ENCODE measurements at places on chromosomes 16 and 17.

DNA sequence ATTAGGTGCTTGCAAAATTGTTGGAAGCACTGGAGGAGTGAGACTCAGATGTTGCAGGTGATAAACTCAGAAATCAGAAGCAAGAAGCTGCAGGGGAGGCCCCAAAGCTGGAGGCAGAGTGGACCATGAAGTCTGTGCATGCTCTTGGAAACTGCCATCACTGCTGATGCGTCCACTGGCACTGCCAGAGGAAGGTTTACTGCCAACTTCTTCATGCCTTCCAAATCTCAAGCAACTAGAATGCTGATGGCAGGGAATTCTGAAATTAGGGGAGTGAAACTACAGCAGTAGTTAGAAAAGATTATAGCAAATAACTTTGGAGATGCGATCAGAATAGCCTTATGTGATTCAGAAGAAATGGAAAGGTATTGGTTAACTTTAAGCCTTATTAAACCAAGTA lies 277.1 kb upstream of the SDK2 start:
- no peak for DNase-seq

DNA sequence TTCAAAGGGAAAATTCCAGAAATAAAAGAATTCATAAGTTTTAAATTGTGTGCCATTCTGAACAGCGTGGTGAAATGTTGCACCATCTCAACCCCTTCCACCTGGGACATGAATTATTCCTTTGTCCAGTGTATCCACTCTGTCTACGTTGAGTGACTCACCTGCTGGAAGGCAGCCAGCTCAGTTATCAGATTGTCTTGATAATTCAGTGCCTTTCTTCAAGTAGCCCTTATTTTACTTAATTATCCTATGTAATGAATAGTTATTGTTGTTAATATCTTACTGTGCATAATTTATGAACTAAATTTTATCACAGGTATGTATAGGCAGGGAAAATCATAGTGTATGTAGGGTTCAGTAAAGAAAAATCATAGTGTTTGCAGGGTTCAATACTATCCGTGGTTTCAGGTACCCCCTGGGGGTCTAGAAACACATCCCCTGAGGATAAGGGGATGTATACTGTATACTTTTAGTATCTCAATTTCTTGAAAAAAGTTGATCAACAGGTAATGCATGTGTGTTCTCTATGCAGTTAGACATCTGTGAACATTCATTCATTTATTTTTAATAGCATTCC lies 7.7 kb upstream of the PCTP start:
- DNase-seq = no peak

- DNase-seq = no peak
Measured at GRCh38 chr16:88936556-88937205, 40.3 kb downstream of the CBFA2T3 start.

GRCh38 chr16:67349172-67349571 lies 22.6 kb downstream of the LRRC36 start:
- no peak for DNase-seq

DNA sequence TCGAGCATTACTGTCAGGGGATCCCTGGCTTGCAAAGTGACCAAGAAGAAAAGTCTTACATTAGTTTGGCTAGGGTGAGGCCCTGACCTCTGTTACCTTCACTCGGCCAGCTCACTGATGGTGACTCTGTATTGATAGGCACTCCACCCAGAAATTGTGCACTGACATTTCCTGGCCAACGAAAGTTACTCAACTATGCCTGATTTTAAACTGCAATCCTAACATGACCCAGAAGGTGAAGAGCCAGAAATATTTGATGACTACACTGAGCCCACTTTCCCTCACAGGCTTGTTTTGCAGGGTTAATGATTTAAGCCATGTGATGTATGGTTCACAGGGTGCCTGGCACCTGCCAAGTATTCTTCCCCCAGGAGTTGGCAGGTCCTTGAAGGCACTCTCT lies 208.2 kb upstream of the MAF start:
- no peak for DNase-seq

GRCh38 chr17:28097901-28098300 lies 55.4 kb downstream of the NLK start:
- DNase-seq = no peak

- no peak for DNase-seq
Measured at GRCh38 chr16:17945080-17945601, 391.4 kb downstream of the NPIPA8 start.

DNA sequence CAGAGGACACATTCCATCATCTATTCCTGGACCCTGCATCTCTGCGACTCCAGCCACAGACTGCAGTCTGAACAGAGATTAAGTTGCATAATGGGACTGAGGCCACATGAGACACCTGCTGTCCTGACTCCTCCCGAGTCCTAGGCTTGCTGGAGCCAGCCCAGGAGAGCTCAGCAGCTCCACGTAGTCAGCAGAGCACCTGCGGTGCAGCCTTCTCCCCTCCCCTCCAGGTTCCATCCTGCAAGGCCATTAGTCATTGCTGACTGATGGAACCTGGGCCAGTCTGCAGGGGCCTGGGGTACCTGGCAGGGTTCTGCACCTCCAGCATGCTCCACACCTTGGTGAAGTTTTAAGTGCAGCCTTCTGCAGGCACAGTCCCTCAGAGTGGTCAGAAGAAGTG lies 76.7 kb downstream of the PLD6 start:
- no peak for DNase-seq

DNA sequence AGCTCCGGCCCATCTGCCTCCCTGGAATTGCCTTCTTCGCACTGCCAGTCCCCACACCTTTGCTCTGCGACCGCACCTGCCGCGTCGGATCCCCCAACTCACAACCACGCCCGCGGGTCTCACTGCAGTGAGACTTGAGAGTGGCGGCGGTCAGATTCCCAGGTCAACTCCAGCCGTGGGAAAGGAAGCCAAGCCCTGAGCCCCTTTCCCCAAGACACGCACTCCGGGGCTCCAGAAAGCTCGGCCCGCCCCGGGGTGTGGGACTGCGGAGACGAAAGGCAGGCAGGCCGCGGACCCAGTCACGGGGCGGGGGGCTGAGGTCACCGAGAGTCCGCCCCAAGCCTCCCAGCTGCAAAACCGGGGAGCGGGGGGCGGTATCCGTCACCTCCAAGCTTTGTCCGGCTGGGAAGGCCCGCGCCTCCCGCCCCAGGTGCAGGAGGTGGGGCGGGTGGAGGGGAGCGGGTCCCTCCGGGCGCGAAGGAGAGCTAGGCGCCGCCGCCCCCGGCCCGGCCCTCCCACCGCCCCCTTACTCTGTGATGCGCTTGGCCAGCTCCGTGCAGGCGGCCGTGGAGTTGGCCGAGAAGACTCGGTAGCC lies 615 bp downstream of the PRPSAP1 start:
- no peak for DNase-seq

DNA sequence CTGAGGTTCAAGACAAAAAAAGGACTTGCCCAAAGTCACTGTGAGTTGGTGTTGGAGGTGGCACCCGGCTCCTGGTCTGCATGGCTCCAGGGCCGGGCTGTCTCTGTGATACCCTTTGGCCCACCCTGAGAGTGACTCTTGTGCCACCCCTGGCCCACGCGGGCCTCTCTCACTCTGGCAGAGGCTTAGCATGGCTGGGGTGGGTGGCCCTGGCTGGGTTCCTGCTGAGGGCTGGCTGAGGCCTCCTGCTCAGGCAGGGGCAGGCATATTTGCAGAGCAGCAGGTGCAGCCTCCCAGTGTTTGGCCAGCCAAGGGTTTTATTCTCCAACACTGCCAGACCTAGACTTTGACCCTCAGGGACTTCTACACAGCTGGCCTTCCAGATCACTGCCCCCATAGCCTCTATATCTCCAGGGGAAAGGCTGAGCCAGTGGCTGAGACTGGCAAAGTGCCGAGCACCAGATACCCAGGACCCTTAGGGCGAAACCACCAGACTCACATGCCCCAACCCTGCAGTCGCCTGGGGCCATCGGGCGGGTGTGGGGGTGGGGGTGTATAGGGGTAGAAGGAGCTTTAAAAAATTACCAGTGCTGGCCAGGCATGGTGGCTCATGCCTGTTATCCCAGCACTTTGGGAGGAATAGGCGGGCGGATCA lies 21.5 kb upstream of the ADGRG1 start:
- peak; percentile 7 for DNase-seq

DNA sequence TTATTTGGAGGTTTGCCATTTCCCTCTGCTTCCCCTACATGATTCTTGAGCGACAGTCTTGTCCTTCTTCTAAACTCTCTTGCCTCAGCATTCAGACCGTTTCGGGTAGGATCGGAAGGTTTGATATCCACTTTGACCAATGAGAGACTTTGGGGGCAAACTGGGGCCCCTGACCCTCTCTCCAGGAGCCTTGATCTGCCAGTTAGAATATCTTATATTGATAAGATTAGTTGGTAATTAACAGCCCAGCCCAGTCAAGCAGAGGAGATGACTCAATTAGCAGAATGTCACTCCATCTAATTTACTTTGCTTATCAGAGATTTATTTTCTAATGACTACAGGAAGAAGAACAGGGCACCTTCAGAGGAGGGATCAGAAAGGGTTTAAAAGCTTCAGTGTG lies 532.8 kb downstream of the XYLT1 start:
- DNase-seq = no peak

DNA sequence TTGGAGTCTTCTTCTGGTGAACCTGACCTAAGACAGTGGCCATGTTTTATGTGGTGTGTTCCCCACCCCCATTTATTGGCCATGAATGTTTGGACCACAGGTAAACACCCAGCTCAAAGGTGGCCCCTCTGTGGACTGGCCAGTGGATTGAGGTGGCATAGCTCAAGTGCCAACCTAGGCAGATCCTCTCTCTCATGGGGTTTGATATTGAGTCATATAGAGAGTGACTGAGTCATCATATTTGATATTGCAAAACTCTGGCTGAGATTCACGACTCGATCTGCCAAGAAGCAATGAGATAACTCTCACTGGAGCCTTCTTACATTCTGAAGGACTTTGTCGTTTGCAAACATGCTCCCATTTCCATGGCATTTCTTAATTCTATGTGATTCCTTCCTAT lies 10.5 kb upstream of the TEKT3 start:
- no peak for DNase-seq

DNA sequence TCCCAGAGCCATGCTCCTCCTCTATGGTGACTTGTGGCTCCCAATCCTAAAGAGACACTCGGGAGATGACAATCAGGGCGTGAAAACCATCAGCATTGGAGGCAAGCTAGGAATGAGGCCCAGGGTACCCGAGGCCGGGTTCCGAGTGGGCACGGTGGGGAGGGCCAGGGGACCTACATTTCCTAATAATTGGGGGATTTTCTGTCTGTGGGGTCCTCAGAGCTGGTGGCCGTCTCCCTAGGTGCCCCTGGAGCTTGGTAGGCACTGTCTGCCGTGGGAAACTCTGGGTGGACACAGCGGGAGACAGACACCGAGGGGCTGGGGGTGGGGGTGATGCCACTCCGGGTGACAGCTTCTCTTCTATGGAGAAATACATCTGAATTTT lies 312.5 kb upstream of the TNRC6C start:
- DNase-seq = no peak

GRCh38 chr17:8153525-8153956 lies 1.3 kb upstream of the PER1 start:
- DNase-seq = no peak

- DNase-seq = peak; percentile 27
Measured at GRCh38 chr17:48543107-48543853, 1.6 kb downstream of the HOXB2 start.

DNA sequence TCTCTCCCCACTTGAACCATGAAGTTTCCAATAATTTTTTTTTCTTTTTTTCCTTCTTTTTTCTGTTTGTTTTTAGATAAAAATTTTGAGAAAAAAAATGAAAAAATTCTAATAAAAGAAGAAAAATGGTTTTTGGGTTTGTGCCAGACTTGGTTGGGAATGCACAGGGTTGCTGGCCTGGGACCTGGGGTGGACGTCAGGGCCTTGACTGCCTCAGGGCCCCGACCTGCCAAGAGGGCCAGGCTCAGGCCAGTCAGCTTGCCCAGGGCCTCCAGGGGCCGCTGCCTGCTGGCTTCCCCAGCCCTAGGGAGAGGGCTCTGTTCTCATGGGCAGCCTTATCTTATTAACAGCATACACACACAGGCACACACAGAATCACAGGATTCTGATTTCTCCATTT lies 6.5 kb downstream of the TBX6 start:
- no peak for DNase-seq

DNA sequence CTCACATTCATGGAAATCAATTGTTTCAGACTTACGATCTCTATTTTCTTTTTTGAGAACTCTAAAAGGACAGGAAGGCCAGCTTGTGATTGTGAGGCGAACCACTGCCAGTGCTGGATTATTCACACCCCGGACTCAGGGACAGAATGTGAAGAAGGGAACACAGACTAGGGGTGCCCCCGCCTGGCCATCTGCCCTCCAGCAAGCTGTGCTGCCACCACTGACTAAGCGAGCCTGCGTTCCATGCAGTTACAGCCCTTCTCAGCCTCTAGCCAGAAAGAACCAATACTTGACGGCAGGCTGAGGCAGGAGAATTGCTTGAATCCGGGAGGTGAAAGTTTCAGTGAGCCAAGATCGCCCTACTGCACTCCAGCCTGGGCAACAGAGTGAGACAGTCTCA lies 2.8 kb downstream of the HAGH start:
- no peak for DNase-seq

DNA sequence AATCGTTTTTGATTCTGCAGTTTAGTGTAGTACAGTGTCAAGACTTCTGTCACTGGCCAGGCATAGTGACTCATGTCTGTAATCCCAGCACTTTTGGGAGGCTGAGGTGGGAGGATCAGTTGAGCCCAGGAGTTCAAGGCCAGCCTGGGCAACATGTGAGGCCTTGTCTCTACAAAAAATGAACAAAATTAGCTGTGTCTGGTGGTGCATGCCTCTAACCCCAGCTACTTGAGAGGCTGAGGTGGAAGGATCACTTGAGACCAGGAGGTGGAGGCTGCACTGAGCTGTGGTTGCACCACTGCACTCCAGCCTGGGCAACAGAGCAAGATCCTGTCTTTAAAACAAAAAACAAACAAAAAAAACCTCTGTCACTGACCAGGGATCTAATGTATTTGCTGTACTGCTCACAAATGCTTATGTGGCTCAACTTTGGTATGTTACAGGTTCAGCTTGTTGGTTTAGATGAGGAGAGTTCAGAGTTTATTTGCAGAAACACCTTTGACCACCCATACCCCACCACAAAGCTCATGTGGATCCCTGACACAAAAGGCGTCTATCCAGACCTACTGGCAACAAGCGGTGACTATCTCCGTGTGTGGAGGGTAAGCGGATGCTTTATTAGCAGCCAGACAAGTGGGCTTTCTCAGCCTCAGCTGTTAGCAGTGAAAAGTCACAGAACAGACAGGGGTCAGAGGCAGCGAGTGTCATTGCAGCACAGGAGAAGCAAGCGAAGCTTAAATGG lies 22.5 kb upstream of the TACO1 start:
- DNase-seq = no peak

- no peak for DNase-seq
Measured at GRCh38 chr17:55437159-55437605, 15.5 kb upstream of the MMD start.

GRCh38 chr17:65170839-65171238 lies 33.7 kb downstream of the RGS9 start:
- DNase-seq = no peak

Measured in central memory CD8-positive, alpha-beta T cell (primary cell).